ENCODE measurements at places on chromosomes 3 and 15.

- DNase-seq = no peak
Measured at GRCh38 chr3:185657211-185657610, 71.1 kb downstream of the SENP2 start.

- no peak for DNase-seq
Measured at GRCh38 chr3:25582242-25582641, 82.5 kb downstream of the TOP2B start.

DNA sequence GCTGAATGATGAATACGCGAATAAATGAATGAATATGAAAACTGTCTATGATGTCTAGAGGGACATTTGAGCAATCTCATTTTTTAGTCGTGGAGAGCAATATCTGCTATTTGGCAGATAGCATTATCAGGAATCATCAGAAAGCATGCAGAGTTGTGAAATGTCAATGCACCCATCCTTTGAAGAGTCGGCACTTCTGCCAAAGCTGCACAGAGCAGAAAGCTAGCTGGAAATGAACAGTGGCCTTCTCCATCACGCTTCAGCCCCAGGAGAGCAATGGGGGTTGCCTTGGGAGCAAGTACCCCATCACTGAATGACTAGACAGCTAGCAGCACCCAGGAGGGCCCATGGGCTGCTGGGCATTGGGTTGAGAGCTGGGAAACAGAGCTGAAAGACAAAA lies 69.1 kb upstream of the PROK2 start:
- no peak for DNase-seq

DNA sequence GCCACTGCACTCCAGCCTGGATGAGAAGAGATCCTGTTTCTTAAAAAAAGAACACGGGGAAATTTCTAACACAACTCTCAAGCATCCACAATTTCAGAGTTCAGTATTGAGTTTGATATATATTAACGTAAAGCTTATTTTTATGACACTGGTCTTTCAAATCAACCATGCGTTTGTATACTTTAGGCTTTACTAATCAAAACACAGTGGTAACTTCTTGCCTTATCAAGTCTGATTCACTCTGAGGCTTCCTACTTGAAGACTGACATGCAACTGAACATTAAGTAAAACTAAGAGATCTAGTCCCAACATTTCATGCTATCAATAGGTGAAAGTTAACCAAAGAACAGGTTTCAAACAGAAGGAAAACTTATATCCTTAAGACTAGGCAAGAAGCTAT lies 46.7 kb downstream of the PRTG start:
- DNase-seq = no peak

GRCh38 chr15:88257311-88258092 lies 963 bp upstream of the NTRK3 start:
- DNase-seq = no peak

Data from T-helper 1 cell (primary cell).